ENCODE measurements at places on chromosomes 4 and X.

GRCh38 chrX:3950373-3950772, 236.9 kb upstream of the PRKX start:
- DNase-seq, result no peak

DNA sequence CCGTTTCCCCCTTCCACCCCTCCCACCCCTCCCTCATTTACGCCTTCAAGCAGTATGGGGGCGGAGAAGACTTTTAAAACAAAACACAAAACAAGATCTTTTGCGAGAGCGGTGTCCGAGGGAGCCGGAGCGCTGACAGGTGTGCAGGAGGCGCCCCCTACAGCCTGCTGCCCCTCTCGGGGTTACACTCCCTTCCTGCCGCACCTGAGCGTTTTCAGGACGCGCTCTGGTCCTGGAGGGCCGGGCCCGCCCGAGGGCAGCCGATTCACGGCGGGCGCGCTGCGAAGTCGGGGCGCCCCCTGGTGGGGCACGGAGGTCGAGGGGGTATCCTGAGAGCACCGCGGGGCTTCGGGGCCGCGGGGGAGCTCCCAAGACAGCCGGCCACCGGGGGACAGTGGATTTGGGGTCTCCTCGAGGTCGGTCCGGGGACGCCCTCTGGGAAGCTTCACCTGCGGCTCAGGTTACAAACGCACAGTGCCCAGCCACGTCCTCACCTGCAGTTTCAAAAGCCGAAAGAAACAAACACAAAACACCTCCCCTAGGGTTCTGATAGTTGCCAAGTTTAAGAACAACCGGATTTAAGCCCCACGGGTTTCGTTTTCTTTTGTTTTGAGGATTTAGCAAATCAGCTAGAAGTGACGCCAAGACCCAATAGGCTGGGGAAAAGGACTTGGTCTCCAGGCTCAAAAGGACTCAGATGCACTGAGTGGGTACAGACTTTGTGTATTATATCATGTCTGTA, 8.0 kb upstream of the NEUROG2 start:
- peak; percentile 44 for DNase-seq

- DNase-seq, result no peak
Measured at GRCh38 chrX:14029039-14029424, 660 bp downstream of the GEMIN8 start.

GRCh38 chr4:25101836-25102235, 58.4 kb downstream of the SEPSECS start:
- no peak for DNase-seq

DNA sequence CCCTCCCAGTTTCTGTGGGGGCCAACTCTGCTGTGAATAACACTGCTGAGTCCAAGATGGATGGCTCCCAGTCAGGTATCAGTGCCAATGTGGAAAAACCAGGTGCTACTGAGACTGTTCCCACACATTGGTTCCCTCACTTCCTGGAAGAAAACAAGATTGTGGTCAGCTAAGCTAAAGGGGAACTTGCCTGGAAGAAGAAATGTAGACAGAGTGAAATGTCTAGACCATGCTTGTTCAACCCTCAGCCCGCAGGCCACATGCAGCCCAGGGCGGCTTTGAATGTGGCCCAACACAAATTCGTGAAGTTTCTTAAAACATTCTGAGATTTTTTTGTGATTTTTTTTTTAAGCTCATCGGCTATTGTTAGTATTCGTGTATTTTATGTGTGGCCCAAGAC, 28.6 kb upstream of the UTP14A start:
- DNase-seq, result no peak

All from stimulated activated CD4-positive, alpha-beta T cell treated with anti-CD3 and anti-CD28 coated beads, Interleukin-1b, Interleukin-23, amount 100 ng/mL, for 1 hour (primary cell).